SIG-M5 (cell line): ENCODE measurements at places on chromosomes 2 and 18.

GRCh38 chr18:25351280-25351775, 638 bp downstream of the ZNF521 start:
- no peak for DNase-seq

- DNase-seq: no peak
Measured at GRCh38 chr2:9462886-9463697, 11.3 kb upstream of the IAH1 start.

GRCh38 chr18:58302811-58303210, 258.8 kb downstream of the NEDD4L start:
- DNase-seq: no peak

DNA sequence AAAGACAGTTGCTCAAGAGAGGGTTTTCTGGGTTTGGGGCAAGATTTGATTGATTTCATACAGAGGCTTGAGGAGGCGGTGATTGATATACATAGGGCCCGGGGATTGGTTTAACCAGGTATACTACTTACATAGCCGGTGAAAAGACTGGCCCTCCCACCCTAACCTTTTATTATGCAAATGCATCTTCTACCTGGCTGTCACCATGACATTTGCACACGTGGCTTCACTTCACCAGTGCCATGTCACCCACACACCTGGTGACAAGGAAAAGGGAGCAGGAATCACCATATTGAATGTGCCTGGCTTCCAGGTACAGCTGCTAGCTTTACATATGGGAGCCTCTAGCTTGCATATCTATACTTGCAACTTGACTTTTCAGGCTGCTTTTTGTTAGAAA, 9.7 kb downstream of the ERMN start:
- no peak for DNase-seq

DNA sequence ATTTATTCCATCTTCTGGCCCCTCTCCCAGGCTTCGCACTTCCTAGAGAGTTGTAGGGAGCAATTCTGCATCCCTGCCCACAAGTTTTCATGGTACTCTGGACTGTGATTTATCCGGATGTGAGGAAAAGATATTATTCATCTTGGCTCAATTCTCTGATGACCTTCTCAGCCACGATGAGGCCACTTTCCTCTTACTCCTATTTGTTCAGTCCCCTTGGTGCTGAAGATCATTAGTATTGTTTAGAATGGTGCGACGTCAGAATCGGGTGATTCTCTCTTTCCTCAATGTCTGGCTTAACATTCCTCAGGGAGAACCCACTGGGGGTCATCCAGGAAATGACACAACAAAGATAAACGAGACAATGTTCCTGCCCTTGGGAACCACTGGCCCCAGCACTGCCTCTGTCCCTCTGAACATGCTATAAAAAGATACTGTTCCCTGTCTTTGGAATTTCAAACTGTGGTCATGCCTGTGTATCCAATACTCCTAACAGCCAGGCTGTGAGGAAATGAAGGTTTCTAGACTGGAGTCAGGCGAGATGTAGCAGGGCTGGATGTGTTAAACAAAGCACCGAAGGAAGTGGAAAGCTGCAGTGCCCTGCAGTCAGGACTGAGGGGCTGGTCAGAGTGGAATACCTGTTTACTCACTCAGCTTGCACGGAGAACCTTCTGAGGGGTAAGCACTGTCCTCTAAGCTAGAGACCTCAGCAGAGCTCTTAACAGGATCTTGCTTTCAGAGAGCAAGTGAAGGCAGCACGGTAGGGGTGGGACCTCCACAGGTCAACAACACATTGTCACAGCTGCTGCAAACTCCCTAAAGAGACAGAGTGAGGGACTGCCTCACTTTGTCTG, 12.9 kb upstream of the GLI2 start:
- no peak for DNase-seq

DNA sequence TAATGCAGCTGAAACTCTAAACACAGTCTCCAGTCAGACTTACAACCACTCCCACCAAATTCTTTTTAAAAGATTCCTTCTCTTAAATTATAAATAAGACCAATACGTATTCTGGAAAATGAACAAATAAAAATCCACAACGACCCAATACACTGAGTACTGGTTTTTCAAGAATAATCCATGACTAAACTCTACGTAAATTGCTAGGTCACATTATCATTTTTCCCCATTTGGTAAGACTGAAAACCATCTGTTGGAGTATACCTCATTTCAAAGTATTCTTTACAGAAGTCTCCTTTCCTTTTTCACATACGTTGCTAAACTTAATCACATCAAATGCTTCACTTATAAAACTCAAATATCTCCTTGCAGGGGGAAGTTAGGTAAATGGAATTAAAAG, 6.0 kb downstream of the ZNF516 start:
- DNase-seq: no peak

DNA sequence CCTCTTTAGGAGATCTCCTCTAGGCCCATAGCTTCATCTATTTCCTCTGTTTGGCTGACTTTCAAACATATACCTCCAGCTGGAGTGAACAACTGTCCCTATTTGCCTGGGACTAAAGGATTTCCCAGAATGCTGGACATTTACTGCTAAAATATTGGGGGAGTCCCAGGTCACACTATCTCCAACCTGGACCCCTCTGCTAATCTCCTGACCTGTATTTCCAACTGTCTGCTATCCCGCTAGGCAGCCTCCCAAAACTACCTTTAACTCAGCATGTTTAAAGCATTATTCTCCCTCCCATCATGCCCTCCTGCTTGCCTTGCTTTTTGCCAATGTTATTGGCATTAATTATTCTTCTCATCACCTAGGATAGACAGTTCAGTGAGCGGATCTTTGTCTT, 77.1 kb downstream of the THADA start:
- DNase-seq: no peak

DNA sequence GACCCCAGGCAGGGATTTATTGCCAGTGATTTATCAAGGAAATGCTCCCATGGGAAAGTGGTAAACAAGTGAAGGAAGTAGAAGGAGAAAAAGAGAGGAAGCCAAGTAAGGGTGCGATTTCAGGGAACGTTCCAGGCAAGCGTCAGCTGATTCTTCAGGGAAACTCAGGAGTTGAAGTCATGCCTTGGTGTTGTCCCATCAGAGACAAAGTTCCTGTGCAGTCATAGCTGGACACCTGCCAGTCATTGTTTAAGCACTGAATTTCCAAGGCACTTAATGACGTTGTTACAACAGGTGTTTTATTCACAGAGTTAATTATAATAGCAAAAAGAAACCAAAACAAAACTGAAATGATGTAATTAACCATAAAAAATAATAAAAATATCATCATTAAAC, 381.8 kb upstream of the CRIM1 start:
- DNase-seq: no peak

DNA sequence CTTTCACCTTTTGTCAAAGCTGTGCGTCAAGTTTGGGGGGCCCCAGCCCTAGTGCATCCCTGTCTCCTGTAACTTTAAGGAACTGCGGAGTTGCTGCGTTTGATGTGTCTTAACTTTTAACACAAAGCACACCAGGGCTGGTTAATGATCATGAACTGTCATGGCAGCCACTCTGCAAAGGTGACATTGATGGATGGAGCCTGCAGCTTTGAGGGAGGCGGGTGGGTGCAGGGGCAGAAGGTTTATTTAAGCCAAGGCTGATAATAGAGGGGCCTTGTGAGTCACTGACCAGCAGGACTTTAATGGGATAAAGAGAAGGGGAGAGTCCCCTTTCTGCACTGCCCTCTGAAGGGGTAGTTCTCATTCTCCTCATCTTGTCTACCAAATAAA, 190.2 kb upstream of the GATA6 start:
- DNase-seq: no peak

- DNase-seq: no peak
Measured at GRCh38 chr2:127632592-127633489, 13.1 kb upstream of the GPR17 start.

GRCh38 chr2:218024871-218025270, 22.1 kb upstream of the TNS1 start:
- DNase-seq: no peak

GRCh38 chr2:89763581-89764485, 1072.4 kb downstream of the RPIA start:
- no peak for DNase-seq

DNA sequence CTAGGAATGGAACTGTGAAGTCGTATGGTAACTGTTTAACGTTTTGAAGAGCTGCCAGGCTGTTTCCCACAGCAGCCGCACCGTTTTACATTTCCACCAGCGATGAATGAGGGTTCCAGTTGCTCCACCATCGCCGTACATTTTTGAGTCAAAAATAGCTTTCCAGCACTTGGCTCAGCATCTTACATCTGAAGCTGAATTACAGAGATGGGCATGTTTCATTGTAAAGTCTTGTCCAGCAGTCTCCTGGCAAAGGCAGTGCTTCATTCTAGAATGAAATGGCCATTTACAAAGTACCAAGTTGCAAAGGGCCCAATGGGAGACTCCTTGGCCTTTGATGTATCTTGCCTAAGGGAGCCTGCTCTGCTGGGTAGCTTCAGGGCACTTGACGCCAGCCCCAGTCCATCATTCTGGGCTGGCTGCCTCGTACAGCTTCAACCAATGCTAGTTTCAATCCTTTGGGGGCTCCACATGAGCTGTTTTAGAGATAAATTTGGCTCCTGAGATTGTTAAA, 45.1 kb downstream of the ATIC start:
- DNase-seq: no peak

- DNase-seq: peak; percentile 87
Measured at GRCh38 chr2:156331572-156332283, 793 bp downstream of the NR4A2 start.

DNA sequence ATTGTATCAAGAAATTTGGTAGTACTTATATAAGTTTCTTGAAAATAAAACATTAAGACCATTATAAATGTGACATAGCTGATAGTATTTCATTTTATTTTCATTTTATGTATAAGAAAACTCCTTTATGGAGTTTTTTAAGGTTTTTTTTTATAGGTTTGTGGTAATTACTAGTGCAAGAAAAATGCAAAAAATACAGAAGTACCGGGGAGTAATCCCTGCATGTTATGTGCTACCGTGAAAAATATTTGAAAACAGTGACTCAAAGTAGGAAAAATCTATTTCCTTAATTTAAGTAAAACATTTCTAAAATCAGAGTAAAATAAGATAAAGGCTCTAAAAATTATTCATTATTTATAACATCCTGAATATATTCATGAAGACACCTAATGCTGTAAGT, 21.6 kb downstream of the ZSWIM2 start:
- DNase-seq: no peak

- no peak for DNase-seq
Measured at GRCh38 chr18:9738266-9738969, 30.3 kb downstream of the RAB31 start.

- no peak for DNase-seq
Measured at GRCh38 chr2:162212366-162212765, 30.9 kb downstream of the FAP start.

- no peak for DNase-seq
Measured at GRCh38 chr2:112542984-112543661, 858 bp downstream of the POLR1B start.

DNA sequence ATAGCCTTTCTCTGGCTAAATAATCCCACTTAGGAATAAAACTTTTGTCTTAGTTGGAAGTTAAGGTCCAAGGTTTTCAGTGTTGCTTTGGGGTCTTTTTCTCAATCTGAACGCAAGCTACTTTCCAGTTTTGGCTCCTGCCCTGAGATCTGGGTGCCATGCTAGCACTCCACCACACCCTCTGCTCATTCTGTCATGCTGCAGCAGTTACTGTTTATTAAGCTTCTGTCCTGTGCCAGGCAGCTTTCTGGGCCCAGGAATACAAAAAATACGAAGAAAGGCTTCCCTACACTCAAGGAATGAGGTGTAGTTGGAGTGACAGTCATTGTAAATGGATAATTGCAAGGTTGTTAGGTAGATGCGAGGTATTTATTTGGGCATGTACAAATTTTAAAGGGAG, 46.3 kb upstream of the RTN4 start:
- DNase-seq: no peak

DNA sequence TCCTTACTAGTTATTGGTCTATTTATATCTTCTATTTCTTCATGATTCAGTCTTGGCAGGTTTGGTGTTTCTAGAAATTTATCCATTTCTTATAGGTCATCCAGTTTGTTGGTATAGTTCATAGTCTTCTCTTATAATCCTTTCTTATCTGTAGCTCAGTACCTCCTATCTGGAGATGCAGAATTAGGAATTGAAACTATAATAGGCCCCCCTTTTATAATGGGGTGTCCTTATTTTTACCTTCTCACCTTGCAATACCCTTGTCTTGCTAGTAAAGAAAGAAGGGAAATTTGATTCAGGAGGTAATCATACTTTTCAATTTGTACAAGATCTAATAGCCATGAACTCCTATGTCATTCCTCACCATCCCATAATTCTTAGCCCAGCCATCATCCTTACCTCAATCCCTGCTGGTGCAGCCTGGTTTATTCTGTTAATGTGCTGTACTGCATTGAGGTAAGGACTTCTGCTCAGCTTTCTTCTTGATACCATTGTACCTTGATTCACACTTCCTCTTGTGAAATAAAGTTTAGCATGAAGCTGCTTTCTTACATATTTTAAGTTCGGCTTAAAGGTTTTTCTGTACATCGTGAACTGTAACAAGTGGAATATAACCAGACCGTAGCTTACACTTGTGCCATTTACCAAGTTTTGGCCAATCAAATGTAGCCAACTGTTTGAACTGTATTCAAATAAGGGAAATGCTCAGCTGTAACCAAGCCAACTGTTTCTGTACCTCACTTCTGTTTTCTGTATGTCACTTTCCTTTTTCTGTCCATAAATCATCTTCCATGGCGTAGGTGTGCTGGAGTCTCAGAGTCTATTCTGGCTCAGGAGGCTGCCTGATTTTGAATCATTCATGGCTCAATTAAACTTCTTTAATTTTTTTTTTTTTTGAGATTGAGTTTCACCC, 40.1 kb upstream of the PTH2R start:
- DNase-seq: no peak

DNA sequence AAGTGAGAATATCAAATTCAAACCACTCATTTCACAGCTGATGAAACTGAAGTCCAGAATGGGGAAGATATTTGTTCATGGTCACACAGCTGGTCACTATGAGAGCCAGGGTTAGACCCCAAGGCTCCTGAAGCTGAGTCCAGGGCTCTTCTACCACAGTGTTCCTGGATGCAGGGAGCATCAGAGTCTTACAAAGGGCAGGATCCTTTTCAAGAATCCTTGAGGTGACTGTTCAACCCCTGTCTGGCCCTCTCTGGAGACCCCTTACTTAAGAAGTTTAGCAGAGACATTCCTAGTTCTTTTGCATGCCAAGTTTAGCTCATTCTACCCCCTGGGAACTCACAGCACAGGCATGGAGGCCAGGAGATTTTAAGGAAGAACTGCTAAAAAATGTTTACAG, 15.7 kb downstream of the PROKR1 start:
- DNase-seq: no peak

- DNase-seq: no peak
Measured at GRCh38 chr18:78579854-78580577, 399.6 kb upstream of the SALL3 start.

DNA sequence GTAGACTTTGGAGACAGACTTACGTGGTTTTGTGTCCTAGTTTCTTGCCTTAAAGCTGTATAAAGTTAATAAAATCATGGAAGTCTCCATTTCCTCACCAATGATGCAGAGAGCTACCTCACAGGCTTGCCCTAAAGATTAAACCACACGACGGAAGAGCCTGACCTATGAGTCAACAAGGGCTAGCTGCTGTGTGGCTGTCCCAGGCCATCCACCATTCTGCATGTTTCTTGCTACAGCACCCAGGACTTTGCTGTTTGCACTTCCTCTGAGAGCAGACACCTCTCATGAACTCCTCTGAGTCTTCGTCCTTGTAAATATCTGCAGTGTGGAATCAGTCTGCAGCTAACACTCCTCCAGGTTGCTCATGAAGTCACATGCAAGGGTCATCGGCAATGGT, 160.0 kb upstream of the TRIB2 start:
- no peak for DNase-seq

GRCh38 chr2:18214936-18215335, 336.5 kb downstream of the KCNS3 start:
- DNase-seq: no peak

GRCh38 chr18:25141886-25142285, 210.1 kb downstream of the ZNF521 start:
- no peak for DNase-seq
